ENCODE measurements at places on chromosomes 13 and 19.

DNA sequence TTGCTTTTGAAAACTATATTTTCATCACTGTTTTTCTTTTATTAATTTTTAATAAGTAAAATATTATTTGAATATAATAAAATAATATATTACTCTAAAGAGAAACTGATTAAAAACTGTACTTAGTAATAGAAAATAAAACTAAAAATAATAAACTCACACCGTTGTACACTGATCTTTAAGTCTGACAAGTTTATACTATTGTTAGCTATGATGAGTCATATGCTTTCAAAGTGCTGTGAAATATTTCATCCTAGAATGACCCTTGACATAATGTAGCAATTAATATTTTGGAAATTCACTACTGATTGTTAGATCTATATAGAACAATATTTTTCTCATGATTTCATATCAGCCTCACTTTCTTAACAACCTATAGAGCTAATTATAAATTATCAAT lies 1040.6 kb upstream of the SPRY2 start:
- DNase-seq: no peak

DNA sequence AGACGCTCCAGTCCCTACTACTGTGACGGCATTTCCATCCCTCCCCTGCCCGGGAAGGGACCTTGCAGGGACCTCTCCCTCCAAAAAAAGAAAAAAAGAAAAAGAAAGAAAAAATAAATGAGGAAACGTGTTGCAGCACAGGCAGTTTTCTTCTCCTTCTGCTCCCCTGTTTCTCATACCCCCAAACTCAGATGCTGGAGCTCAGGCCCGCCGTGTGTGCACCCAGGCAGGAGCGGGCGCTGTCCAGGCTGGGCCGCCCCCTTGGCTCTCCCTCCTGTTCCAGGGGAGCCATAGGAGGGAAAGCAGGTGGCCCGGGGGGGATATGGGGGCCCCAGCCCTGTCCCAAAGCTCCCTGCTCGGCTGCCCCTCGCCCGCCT lies 5.8 kb downstream of the YIPF2 start:
- no peak for DNase-seq

GRCh38 chr19:17997969-17998826 lies 9.8 kb upstream of the ARRDC2 start:
- no peak for DNase-seq

DNA sequence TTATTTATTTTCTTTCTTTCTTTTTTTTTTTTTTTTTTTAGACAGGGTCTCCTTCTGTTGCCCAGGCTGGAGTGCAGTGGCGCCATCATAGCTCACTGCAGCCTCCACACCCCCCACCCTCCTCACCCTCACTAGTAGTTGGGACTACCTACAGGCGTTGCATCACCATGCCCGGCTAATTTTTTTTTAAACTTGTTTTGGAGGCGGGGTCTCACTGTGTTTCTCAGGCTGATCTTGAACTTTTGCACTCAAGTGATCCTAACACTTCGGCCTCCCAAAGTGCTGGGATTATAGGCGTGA lies 33.6 kb downstream of the GJA3 start:
- peak; percentile 14 for DNase-seq

DNA sequence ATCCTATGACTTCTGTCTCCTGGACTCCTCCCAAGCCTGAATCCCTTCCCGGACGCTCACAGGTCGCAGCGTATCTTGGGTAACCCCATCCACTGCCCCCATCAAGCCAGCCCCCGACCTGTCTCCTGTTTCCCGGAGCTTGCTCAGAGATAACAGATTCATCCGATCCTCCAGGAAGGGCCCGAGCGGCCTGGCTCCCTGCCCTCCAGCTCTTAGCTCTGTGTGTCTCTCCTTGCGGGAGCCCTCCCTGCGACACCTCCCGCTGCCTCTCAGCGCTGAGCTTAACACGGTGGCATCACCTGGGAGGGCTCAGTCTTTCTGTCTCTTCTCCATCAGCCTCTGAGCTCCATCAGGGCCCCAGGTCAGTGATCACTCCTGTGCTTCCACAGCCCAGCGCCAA lies 4.3 kb upstream of the TMEM255B start:
- no peak for DNase-seq

- DNase-seq: no peak
Measured at GRCh38 chr19:15396436-15396835, 16.8 kb upstream of the AKAP8 start.

- no peak for DNase-seq
Measured at GRCh38 chr13:40439928-40440327, 226.5 kb downstream of the FOXO1 start.
